ENCODE measurements at places on chromosomes 16 and 17. TPM values are rescaled to one million over a fixed set of nuclear protein-coding genes. Genes with fewer than 3 reads are reported as not detected.
A peak's percentile ranks its signal among the peaks of the same experiment; 100 is the strongest.

DNA sequence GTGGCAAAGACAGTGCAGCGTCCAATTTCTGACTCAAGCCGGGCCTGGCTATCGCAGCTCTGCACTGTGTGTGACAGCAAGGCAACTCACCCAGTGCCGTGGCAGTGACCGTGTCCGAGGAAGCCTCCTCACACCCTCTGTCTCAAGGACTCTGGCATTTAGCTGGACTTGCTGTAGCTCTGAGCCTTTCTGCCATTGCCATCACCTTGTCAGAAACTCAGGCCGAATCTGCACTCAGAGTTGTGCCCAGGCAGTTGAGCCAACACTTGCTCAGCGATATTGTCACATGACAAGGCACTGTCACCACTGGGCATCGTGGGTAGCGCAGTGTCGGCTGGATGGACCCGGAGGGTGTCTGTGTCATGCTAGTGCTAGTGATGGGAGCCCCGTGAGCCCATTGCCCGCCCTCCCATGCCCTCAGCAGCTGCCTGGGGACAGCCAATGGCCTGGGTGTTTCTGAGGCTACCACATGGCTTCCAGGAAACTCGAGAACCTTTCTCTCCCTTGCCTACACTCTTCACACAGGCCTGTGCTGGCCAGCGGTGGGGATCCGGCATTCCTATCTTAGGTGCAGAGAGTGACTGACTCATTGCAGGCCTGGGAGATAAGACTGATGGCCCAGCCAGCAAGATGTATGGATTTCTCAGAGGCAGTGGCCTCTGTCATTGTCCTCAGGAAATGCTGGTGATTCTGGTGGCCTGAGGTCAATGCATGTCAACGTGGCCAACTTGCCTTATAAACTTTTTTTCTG is 22.1 kb upstream of the STH start:
- peaks cover 4% of the 10 kb centered on the region for H3K27me3 ChIP-seq
- DNase-seq, result no peak
- H3K36me3 ChIP-seq, result no peaks in the 10 kb centered on the region

DNA sequence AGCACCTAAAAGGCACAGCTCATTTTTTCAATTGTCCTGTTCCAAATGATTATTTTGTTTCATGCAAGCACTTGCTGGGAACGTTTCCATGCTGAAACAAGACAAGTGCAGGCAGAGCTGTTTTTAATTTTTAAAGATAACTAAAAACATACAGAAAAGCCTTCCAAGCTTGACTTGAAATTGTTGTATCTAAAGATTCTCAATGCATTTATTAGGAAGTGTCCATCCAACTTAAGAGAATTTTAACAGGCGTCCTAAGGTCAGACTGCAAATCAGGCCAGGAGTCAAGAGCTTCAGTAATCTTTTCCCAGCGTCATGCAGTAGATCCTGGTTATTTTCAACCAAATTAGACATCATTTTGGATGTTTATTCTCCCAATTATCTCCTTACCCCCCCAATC is 702.8 kb downstream of the KCNJ2 start:
- H3K4me3 ChIP-seq, result no peak overlapping the region
- no peaks in the 10 kb centered on the region for H3K4me1 ChIP-seq
- no peak overlapping the region for H3K27ac ChIP-seq
- H3K27me3 ChIP-seq, result no peaks in the 10 kb centered on the region

The TMEM238L gene
- total RNA-seq, result not detected

DNA sequence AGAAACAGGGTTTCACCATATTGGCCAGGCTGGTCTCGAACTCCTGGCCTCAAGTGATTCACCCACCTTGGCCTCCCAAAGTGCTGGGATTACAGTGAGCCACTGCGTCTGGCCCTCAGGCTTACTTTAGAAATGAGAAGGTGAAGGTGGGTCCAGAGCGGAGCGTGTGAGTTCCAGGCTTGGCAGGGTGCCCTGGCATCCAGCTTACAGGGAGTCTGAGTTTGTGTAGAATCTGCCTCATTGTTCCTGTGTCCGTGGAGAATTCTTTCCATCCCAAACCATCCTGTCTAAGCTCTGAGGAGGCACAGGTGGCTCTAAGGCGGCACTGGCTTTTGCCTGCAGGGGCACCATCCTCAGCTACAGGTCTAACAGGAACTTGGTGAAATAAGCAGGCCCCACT is 50.6 kb downstream of the RAB11FIP3 start:
- H3K4me3 ChIP-seq, result no peak overlapping the region
- H3K27me3 ChIP-seq, result no peaks in the 10 kb centered on the region
- H3K36me3 ChIP-seq, result no peaks in the 10 kb centered on the region
- H3K4me1 ChIP-seq, result no peaks in the 10 kb centered on the region

- H3K27ac ChIP-seq, result no peak overlapping the region
- no peak for DNase-seq
- no peak overlapping the region for H3K4me3 ChIP-seq
Measured at GRCh38 chr16:81836279-81837054, 57.4 kb downstream of the PLCG2 start.

DNA sequence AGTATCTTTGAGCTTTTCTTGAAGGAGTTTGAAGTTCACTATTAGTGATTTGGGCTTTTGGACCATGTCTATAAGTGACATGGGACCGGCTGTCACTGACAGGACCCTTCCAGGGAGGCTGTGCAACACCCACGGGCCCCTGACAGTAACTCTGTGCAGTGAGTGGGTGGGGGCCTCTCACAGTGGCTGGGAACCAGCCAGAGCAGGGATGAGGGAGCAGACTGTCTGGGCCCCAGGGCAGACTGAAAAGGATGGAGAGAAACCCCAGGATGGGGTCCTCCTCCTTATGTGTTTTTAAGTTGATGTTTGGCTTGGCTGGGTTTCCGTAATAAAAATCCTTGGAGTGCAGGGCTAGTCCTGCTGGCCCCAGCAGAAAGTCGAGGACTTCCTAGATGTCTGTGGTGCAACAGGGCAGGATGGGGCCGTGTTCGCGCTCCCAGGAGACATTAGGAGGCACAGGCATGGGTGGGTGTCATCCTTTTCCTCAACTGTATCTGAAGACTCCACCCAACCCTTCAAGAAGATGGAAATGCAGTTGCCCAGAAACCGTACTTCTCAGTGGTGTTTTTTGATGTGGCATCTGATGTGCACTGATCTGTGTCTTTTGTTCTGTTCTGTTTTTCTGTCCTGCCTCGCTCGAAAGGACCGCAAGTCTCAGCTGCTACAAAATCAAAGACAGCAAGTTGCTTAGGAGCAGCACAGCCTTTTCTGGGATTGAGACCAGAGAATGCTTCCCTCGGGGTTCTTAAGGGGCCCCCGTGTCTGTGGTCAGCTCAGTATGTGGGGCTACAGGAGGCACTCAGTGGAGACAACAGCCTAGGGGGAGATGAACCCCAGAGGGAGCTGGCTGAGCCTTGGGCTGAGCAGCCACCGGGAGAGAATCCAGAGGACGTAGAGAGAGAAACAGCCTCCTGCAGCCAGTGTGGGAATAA is 24.2 kb downstream of the PLD6 start:
- no peaks in the 10 kb centered on the region for H3K27me3 ChIP-seq
- H3K4me1 ChIP-seq, result peaks cover 95% of the 10 kb centered on the region
- H3K27ac ChIP-seq, result peak overlapping the region; percentile 97
- peaks cover 82% of the 10 kb centered on the region for H3K36me3 ChIP-seq

DNA sequence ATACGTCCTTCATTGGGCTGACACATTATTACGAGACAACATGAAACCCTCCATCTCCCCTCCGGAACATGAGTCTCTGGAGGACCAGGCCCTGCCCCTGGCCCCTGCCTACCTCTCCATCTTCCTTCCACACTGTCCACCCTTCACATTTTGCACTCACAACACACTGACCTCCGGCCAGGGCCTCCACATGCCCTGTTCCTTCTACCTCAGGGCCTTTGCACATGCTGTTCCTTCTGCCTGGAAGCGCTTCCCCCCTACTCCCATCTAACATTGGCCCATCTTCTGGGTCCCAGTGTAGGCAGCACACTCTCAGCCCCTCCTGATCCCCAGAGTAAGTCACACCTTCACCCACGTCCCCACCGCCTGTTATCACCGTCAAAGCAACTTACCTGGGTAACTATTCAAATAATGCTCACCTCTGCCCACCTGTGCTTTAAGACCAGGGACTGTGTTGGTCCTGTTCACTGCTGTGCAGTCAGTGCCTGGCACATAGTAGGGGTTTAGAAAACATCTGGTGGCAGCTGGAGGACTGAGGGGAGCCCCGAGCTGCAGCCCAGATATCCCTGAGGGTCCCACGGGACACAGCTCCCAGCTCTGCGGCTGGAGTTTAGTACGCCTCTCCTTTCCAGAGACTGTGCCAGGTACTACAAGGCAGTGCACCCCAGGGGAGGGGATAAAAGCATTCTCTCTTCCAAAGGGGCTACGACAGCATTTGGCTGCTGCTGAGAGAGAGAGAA is 27.2 kb downstream of the RPH3AL start:
- H3K27ac ChIP-seq, result no peak overlapping the region
- no peaks in the 10 kb centered on the region for H3K36me3 ChIP-seq
- no peak for DNase-seq
- H3K4me3 ChIP-seq, result no peak overlapping the region

- no peaks in the 10 kb centered on the region for H3K36me3 ChIP-seq
- H3K4me1 ChIP-seq, result no peaks in the 10 kb centered on the region
- H3K4me3 ChIP-seq, result no peak overlapping the region
Measured at GRCh38 chr16:60485872-60486489, 1550.3 kb downstream of the CDH8 start.

DNA sequence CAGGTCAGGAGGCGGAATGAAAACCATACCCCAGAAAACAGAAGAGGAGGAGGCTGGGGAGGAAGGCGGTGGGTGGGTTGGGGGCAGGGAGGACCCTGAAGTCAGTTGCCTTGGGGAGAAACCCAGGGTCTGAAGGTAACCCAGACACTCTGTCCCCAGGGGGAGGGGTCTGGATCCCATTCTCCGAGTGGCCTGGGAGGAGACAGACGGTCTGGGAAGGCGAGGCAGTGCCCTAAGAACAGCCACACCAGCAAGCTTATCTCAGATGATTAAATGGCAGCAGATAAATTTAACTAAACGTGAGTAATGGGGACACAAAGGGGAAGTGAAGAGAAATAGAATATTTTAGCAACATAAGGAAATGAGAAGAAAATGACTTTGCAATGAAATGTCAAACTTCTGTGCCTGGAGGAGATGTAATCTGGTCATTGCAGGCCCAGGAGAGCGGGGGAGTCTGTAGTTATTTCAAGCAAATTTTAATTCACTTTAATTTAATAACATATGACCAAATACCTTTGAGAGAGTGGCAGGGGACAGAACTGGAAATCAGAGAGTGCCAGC is 21.4 kb upstream of the ZFP90 start:
- H3K27ac ChIP-seq, result no peak overlapping the region
- peaks cover 6% of the 10 kb centered on the region for H3K4me1 ChIP-seq
- H3K27me3 ChIP-seq, result peaks cover 5% of the 10 kb centered on the region
- no peak for DNase-seq
- no peaks in the 10 kb centered on the region for H3K36me3 ChIP-seq
